ENCODE measurements at places on chromosomes 1 and 21.

- no peak for DNase-seq
Observed at GRCh38 chr1:67676946-67677345, 8.1 kb upstream of the GADD45A start.

- no peak for DNase-seq
Observed at GRCh38 chr1:201309416-201309815, 26.1 kb downstream of the PKP1 start.

DNA sequence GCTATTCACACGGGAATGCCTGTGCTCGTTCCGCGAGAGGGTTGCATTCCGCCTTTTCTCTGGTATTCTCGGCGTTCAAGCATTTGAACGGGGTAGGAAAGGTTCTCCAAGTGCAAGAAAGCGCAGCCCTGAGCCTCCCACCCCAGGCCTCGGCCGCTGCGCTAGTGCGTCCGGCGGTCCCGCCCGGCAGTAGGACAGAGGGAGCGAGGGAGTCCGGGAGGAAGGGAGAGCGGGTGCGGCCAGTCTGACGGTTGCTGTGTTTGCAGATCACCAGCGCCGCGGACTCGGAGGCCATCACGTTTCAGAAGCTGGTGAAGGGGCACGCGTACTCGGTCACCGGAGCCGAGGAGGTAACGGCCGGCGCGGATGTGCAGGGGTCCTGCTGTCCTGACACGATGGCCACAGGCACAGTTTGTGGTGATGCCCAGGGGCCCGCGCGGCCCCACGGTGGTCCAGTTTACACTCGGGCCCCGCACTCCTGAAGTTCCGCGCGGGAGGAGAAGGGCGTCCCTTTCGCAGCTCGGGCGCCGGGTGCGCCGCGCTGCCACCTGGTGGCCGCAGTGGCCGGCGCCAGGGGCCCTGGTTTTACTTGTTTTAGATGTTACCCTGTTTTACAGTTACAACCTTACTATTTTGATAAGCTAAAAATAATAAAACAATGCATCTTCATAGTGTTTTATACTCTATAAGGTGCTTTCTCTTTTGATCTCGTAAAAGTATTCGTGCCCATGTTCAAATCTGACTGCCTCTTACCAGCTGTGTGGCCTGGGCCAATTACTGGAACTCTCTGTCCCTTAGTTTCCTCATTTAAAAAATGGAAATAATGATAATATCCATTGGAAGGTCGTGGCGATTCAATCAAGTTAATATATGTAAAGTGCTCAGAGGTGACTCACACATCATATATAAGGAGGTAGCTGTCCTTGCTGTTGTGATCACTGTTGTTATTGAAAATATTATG lies 36.7 kb downstream of the CAPN2 start:
- peak; percentile 13 for DNase-seq

GRCh38 chr1:234840843-234841242 lies 230.9 kb upstream of the IRF2BP2 start:
- no peak for DNase-seq

- DNase-seq: no peak
Observed at GRCh38 chr1:43220905-43221778, 48.6 kb upstream of the TMEM125 start.

GRCh38 chr1:179231923-179232322 lies 2.4 kb upstream of the ABL2 start:
- DNase-seq: no peak

GRCh38 chr1:67789551-67789950 lies 43.7 kb downstream of the GNG12 start:
- DNase-seq: no peak
